Common myeloid progenitor, CD34-positive (primary cell): ENCODE measurements at places on chromosomes 11 and 22.

DNA sequence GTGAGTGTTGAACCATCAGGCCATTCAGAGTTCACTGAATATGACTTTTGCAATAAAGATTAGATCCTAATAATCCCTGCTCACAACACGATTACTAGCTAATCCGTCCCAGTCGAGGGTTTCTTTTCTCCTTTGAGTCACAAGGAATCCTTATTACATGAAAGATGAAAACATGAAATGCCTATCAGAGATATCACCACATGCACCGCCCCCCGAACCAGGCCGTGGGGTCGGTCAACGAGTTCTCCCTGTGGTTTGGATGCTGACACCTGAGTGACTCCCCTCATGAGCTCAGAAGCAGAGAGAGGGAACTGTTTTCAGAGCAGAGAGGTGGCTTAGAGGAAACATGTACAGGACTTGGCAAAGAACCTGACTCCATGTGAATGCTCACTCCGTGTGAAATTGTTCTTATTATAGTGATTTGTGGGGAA is 263.3 kb downstream of the ETS1 start:
- no peak for DNase-seq

GRCh38 chr11:488062-488461 is 19.0 kb downstream of the RNH1 start:
- no peak for DNase-seq

DNA sequence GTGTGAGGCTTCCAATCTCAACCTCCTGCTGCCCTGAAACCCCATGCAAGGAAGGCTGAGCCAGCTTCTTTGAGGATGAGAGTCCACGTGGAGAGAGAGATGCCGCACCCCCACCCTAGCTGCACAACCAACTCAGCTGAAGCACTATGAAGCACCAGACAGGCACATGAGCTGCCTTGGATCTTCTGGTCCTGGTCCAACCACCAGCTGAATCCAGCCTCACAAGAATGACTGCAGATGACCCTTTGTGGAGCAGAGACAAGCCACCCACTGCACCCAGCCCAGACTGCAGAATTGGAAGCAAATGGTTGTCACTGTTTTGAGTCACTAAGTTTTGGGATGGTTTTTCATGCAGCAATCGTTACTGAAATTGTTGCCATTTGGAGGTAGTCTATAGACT is 149.6 kb upstream of the SYT13 start:
- DNase-seq: no peak

DNA sequence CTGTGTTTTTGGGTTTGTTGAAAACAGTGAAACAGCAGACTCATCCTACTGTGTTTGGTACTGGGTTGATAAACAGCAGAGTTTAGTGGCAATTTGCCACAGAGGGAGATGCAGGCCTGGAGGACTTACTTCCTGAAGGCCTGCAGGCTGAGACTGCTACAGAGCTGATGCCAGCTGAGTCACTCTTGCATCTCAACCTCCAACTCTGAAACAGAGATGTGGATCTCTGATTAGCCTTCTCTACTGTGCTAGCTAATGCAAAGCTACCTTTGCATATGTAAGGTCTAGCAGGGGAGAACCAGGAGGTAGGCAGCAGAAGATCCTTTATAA is 14.3 kb downstream of the ATP5MG start:
- peak; percentile 98 for DNase-seq

DNA sequence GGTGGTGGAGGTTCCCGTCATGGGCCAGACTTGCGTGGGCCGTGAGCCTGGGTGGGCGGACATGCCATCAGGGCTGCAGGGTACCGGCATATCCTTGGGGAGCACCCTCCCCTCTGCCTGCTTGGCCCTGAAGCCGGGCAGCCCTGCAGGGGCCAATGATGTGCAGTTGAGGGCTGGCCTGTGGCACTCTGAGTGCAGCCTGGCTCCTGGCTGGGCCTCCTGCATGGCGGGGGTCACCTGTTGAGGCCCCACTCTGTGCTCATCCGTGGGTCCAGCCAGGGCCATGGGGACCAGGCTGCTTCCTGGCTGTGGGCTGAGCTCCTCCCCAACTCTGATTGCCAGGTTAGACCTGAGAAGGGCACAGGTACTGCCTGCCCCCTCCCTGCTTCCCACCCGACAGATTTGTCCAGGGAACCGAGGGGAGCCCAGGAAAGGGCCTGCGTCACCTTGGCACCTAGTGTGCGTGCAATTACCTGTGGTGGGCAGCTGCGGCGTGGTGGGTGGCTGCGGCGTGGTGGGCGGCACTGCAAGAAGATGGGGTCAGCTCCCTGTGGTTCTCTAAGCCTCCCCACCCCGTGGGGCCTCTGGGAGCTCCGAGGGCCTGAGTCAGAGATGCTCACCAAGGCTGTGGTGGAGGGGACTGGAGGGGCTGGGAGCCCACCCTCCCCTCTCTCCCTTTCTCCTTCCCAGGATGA is 16.2 kb downstream of the MUC6 start:
- no peak for DNase-seq
